ENCODE measurements at places on chromosomes 7 and 10.

DNA sequence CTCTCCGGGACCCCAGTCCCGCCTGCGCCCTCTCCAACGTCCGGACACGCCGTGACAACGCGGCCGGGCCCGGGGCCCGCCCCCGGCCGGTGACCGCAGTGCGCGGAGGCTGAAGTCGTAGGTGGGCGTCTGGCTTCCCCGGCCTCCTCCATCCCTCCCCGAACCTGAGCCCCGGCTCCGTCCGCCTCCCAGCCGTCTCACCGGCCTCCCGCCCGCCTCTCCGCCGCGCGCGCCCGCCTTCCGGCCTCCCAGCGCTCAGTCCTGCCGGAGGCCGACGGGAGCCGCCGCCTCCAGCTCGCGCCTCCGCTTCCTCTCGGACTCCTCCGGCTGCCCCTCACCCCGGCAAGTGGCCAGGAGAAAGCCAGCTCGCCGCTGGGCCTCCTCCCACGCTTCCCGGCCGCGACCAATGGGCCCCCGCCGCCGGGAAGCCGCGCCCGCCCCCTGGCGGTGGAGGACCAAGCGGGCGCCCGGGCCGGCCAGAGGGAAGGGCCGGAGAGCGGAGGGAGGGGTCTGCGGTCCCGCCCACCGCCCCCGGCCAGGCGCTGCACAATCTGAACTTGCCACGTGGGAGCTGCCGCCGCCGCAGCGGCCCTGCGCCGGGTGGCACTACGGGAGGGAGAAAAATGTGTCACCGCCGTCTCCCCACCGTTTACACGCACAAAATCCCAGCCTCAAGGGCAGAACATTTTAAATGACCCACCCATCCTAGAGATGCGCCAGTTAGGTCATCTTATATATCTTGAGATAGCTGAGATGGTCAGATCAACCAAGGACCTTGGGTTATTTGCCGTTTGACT, at the start of gene FAM3C:
Gene FAM3C, minus strand, starts transcription at position 348 of the 797 bp plus-strand sequence. CDS start 13,339 bp downstream, outside the sequence.
- DNase-seq: peak; percentile 85

GRCh38 chr7:51229620-51230323, 86.8 kb downstream of the COBL start:
- no peak for DNase-seq

GRCh38 chr10:132684164-132684891, 101.6 kb downstream of the NKX6-2 start:
- no peak for DNase-seq

- no peak for DNase-seq
These were observed 628 bp downstream of the MRPS33 start for GRCh38 chr7:141014125-141014523.

- no peak for DNase-seq
These were observed 94.0 kb downstream of the ELMO1 start for GRCh38 chr7:37354656-37355131.

- DNase-seq: no peak
These were observed 351.1 kb upstream of the MYO3A start for GRCh38 chr10:25582961-25583360.
